ENCODE measurements at places on chromosomes 6 and 20.
A peak's percentile ranks its signal among the peaks of the same experiment; 100 is the strongest.

GRCh38 chr6:135002974-135003703 is 51.5 kb downstream of the HBS1L start:
- no peak for DNase-seq

DNA sequence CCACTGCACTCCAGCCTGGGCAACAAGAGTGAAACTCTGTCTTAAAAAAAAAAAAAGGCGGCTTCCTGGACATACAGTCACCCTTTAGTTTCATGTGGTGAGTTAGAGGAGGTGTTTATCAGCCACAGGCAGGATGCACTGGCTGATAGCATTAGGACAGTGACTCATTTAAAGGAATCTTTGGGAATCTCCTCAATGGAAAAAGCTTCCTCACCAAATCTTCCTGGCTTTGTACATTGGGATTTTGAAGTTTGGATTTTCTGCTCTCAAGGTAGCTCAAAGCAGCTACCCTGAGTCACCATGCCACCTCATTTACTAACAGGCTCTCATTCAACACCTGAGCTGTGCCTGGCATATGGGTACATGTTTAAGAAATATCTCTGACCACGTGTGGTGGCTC is 20.2 kb downstream of the PRPH2 start:
- peak; percentile 76 for DNase-seq

DNA sequence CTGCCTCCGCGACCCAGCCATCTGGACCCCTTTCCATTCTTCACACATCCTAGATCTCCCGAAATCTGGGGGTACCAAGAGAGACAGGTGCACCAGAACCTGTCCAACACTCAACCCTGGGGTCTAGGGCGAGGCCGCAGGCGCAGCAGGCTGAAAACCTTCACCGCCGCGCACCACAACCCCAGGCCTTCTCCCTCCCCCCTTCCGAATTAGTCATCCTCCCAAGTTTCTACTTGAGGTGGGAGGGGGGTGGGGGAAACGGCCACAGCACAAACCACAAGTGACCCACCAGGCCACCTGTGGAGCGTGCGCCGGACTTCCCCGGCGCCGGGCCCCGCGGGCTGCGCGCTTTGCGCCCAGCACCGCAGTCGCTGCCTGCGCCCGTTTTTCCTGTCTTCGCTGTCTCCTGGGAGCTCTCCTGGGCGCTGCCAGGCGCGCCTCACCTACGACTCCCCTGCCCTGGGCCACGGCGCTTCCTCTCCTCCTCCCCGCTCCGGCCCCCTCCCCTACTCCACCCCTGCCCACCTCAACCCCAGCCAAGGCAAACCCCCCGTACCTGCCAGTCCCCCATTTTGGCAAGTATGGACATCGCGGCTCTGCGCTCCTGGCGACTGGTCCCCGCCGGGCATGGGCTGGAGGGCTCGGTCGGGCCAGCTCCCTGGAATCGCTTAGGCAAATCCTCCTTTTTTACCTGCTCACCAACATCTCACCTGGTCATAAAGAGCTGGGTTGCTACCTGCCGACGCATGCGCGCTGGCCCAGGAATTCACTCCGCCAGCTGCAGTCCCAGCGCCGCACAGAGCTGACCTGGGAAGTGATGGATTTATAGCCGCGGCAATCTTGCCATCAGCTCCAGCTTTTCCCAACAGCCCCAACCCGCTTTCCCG is 4.2 kb upstream of the TFAP2A start:
- DNase-seq = no peak

- DNase-seq = no peak
Observed at GRCh38 chr6:12361042-12361765, 71.0 kb downstream of the EDN1 start.

- no peak for DNase-seq
Observed at GRCh38 chr6:70622461-70622860, 45.2 kb upstream of the SMAP1 start.

DNA sequence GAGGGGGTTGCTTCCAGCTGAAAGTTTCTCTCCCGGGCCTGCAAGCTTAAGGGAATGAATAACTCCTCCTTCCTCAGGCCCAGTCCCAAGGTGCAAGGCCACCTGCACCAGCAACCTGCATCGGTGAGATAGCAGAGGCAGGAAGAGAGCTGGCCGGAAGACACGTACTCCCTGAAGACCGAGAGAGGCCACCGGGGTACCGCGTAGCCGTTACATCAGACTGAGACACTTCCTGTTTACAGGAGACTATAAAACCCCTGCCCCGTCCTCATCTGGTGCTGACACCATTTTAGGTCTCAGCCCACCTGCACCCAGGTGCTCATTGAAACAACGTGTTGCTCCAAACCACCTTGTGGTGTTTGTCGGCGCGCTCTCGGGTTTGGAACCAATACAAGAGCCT is 60.5 kb upstream of the PRND start:
- DNase-seq = no peak

DNA sequence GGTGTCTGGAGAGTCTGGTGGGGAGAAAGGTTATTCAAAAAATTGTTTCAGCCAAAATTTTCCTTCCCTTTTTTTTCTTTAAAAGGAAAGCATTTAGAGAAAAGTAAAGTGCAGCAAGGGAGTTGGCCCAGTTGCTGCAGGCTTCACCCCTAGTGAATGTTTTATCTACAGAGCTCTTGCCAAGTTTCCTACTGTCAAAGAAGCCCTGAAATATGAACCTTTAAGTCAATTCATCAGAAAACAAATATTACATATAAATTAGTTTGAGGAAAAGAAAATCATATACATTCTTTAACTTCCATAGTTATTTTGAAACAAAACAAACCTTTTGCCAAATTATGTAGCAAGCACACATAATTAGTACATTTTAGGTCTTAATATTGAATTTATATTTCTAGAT is 25.0 kb upstream of the HMGCLL1 start:
- no peak for DNase-seq

DNA sequence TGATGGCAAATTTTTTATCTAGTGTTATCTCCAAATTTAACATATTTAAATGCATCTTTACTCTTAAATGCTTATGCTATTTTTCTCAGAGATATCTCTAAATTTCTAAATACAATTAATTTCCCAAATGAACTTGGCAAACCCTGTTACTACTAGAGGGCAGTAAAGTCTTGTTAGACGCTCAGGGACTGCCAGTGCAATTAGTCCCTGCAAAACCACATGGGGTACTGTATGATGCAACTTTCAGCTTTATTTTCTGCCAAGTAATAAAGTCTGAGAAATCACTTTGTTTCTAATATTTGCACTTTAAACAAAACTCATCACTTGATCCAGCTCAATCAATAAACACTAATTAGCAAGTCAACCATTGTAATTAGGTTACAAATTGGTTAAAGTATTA is 76.0 kb upstream of the ADGRB3 start:
- DNase-seq = peak; percentile 15

- no peak for DNase-seq
Observed at GRCh38 chr6:111776236-111777221, 96.7 kb downstream of the FYN start.

DNA sequence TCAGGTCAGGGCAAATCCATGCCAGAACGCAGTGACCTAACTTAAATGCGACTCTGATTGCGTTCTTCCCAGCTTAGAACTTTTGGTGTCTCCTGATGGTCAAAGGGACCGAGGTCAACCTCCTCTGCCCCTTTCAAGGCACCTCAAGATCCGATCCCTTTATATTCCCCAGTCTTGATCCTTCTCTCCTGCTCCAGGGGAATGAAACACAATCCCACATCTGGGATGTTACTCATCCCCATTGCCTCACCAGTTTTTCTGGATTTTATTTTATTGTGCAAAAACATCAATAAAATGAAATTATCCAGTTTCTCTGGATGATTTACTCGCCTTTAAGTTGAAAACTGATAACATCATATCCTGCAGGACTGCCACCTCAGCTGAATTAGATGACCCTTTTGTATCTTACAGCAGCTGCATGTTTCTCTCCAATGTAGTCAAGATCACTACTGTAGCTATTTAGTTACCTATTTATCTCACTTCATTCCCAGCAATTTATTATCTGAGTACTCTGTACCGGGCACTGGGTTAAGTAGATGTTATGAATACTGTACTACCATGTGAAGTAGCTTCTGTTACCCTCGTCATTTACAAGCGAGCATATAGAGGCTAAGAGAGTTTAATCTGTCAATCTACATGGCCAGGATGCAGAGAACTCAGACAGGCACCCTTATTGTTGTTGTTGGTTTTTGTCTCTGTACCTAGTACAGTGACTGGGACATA is 44.0 kb downstream of the IRAK1BP1 start:
- no peak for DNase-seq

DNA sequence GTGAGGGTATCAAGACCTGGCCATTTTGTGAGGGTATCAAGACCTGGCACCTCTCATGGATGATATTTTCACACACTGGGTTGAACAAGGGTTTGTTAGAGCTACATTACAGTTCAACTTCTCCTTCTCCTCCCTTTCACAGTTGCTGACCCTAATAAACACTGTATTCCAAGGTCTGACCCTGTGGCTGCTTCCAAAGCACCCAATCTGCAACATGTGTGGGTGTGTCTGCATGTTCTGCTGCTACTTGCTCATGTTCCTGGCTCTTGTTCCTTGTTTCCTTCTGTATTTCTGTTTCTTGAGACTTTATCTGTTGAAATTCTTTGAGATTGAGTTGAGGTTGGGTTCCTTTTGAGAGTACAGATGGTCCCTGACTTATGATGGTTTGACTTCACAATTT is 162.1 kb upstream of the GMDS start:
- no peak for DNase-seq

DNA sequence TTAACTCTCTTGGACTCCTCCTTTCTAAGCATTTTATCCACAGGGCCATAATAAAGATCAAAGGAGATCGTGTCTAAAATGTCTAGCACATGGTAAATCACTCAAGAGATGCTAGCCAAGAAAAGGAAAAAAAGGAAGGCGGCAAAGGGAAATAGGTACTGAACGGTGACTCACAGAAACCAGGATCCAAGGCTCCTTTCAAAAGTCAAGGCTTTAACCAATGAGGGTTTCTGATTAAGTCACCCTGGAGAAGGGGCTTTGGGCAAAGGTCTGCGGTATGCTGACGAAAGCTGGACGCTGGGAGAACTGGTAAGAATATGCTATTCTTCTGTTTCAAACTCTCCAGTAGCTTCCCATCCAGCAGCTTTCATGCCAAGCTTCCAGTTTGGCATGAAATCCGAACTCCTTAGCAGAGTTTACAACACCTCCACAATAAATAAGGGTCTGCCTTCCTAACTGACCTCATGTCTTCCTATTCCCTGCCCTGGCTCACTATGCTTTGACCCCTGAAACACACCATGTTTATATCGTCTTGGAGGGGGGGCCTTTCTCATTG is 1.0 kb downstream of the TOMM34 start:
- peak; percentile 27 for DNase-seq

DNA sequence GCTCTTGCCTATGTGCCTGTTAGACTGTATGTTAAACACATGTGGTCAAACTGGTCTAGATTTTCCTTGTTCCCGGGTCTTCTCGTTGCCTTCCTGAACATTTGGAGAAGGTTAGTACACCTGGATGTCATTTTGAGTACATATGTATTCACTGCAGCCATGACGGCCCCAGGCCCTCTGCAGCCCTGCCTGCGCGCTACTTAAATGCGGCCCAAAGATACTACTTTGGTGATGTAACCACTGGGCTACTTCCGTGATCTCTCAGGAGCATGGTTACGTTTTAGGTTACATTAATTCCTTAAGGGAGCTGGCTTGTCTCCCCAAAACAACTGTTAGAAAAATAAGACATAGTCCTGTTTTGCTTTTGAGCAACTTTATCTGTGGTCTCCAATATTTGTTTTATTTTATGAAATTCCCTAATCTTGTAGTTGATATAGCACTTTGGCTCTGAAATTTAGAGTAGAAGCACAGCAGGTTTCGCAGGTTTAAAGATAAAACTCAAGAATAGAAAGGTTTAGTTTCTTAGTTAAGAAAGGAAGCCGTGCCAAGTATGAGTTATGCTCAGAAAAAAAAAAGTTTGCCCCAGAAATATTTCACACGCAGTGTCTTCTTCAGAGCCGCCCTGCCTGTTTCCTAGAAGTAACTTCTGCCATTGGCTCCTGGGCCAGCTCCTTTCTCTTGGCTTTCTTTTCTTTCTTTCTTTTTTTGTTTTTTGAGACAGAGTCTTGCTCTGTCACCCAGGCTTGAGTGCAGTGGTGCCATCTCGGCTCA is 38.1 kb downstream of the TIAM2 start:
- no peak for DNase-seq

GRCh38 chr6:37006793-37007339 is 1.4 kb downstream of the FGD2 start:
- DNase-seq = peak; percentile 38

DNA sequence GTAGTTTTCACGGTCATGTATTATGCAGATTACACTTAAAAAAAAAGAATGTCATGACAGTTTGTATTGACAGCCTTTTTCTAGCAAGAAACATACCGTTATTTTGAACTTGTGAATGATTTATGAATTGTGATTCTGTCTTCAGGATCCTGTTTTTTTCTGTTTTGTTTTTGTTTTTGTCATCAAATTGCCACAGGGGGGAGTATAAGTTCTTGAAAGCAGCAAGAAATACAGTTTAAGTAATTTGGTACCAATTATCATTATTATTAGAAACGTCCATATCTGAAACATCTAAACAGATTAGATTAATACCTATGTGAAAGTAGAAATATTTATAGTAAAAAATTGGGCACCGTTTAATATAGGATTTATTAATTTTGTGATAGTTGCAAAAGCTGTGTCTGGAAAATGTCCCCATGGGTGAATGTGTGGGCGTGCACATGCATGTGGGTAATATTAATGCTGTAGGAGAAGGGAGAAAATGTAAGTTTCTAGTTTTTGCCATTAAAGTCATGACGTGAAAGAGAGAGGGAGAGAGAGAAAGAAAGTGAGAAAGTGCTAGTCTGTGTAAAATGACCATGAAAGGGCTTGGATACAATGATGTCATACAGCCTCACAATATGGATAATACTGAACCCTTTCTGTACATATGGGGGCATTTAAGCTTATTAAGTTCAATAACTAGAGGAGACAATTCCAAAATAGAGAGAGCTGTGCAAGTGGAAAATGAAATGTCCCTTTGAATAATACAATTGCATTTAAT is 9.4 kb upstream of the CCN2 start:
- DNase-seq = no peak

- no peak for DNase-seq
Observed at GRCh38 chr6:24043848-24044247, 82.2 kb upstream of the NRSN1 start.

DNA sequence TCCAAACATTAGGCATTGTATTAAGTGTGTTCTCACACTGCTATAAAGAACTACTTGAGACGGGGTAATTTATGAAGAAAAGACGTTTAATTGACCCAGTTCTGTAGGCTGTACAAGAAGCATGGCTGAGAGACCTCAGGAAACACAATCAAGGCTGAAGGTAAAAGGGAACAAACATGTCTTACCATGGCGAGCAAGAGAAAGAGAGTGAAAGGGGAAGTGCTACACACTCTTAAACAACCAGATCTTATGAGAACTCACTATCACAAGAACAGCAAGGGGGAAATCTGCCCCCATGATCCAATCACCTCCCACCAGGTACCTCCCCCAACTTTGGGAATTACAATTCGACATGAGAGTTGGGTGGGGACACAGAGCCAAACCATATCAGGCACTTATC is 86.6 kb upstream of the TOP1 start:
- no peak for DNase-seq
